CD4-positive, alpha-beta T cell treated with Interleukin-21 for 1 hour (primary cell): ENCODE measurements at places on chromosomes 5 and 9.

GRCh38 chr9:128921881-128922763, 1.3 kb downstream of the PHYHD1 start:
- no peak for DNase-seq

DNA sequence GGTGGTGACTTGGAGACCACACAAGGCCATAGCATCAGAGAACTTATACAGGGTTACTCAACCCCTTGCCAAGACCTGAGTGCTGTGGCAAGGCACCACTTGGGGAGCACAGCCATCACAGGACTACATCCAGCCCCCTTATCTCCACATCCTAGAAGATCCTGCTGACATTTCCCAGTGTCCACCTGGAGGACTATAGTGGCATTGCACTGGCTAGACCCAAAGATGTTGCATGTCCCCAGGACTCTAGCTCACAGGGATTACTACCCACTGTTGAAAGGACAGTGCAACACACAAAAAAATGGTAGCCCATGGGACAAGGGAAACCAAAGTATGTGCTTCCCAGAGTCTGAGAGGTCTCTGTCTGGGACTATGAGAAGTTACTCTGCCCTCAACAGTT, 411.1 kb upstream of the NUDT12 start:
- DNase-seq: no peak

GRCh38 chr9:127422787-127423186, 1.4 kb upstream of the ZNF79 start:
- DNase-seq: no peak

DNA sequence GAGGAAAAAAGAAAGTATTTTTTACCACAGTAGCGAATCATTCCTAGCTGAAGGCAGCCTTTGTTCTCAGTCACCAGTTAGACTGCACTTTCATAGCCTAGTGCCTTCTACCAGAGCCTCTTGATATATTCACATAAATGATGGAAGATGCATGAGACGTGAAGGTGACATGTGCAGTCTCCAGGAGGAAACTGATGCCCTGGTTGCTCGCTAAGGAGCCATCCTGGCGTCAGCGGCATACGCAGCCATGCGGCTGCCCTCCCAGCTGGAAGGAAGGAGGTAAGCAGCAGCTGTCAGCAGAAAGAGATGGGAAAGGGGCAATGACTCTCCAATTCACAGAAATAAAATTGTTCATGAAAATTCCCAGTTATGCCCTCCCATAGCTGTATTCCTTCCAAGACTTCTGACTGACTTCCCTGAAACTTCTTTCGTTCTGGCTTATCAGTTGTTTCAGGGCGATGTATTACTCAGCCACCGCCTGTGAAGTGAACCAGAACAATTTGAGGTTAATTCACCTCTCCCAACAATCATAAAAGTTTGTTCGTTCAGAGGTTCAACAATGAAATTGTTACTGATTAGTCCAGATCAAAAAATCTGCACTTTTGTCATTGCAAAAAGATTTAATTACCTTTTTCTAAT, 331.2 kb downstream of the NR2F1-AS1 start:
- no peak for DNase-seq

GRCh38 chr9:14932231-14932630, 22.0 kb upstream of the FREM1 start:
- no peak for DNase-seq

GRCh38 chr9:14585730-14586473, 107.3 kb downstream of the ZDHHC21 start:
- peak; percentile 7 for DNase-seq

DNA sequence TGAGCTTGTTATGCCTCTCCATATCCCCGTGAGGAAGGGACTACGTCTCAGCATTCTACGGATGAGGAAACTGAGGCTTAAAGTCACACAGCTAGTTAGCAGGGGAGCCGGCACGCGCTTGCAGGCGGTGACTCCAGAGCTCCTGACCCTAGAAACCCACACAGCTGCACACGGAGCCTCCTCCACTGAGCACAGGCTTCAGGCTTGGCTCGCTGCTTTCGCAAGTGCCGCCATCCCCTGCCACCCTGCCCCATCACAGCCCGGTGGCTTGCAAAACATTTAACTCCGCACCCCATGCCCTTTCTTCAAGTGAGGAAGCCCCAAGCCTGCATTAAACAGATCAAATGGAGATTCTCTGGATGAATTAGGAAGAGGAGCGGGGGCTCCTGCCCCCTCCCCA, 138.3 kb downstream of the HSD17B3 start:
- no peak for DNase-seq

DNA sequence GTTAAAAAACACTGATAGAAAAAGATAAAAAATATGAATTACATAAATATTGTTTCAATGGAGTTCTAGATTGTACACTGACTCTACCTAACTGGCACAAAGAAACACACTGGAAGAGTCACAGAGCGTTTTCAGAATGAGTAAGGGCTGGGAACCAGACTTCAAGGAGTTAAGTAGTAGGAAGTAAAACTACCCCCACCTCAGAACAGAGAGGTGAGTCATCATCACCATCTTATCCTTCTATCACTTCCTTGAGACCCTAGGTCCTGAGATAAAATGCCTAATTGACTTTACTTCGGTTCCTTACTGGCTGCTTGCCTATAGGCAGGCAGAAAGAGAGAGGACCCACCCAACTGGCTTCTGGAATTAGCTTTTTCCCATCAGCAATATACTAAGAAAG, 79.7 kb downstream of the ELAVL2 start:
- DNase-seq: no peak

- no peak for DNase-seq
These were observed 30.7 kb upstream of the MYOT start for GRCh38 chr5:137836997-137837396.

- no peak for DNase-seq
These were observed 46.0 kb downstream of the HMCN2 start for GRCh38 chr9:130311408-130312140.

DNA sequence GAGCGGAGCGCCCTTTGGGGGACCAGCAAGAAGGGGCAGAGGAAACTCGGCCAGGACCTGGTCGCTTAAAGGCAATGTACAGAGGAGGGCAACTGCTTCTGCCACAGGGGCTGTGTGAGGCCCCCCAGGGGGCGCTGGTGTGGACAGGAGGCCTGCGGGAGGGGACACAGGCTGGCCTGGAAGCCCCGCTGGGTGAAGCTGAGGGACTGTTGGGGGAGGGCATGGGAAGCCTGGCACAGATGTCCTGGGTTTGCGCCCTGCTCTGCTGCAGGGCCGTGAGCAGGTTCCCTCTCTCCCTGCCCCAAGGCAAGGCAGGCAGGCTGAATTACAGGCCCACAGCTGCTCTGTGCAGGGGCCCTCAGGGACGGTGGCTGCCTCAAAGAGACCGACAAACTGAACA, 5.4 kb downstream of the MED22 start:
- no peak for DNase-seq

GRCh38 chr9:4921449-4921848, 63.6 kb upstream of the JAK2 start:
- no peak for DNase-seq

- no peak for DNase-seq
These were observed 244.2 kb downstream of the EBF1 start for GRCh38 chr5:158855510-158855909.

- no peak for DNase-seq
These were observed 93.7 kb upstream of the IL6ST start for GRCh38 chr5:56088431-56088949.

GRCh38 chr9:110188991-110189390, 19.0 kb downstream of the C9orf152 start:
- DNase-seq: no peak

- no peak for DNase-seq
These were observed 105.9 kb upstream of the DAP start for GRCh38 chr5:10866913-10867312.

DNA sequence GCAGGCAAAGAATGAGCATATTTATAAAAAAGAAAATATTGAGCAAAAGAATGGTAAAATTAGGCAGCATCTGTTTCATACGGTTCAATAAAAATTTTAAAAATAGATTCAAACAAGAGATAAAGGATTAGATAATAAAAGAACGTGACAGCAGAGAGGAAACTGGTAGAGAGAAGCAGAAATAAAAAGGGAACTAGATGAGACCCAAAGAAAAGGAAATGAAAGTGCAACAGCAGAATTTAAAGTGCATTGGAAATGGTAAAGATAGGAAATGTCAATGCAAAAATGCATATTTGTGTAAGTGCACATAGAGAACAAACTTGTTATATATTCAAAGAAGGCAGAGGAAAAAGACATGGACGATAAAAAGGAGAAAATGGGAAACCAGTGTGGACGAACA, 70.2 kb downstream of the SUSD1 start:
- DNase-seq: no peak

DNA sequence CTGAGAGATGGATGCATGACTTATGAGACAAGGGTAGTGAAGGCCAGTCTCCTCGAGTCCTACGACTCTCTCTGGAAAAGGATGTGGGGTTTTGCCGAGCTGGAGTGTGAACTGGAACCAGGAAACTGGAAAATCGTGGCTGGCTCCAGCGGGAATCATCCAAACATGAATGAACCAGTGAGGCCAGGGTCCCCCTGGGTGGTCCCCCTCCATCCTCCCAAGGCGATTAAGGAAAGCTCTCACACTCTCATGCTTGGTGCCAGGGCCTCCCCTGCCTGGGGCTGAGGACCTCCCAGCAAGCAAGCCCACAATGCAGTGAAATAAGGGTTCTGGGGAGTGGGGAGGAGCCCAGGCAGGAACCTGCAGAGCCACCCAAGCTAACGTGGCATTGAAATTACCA, 9.6 kb upstream of the AMBP start:
- DNase-seq: no peak

DNA sequence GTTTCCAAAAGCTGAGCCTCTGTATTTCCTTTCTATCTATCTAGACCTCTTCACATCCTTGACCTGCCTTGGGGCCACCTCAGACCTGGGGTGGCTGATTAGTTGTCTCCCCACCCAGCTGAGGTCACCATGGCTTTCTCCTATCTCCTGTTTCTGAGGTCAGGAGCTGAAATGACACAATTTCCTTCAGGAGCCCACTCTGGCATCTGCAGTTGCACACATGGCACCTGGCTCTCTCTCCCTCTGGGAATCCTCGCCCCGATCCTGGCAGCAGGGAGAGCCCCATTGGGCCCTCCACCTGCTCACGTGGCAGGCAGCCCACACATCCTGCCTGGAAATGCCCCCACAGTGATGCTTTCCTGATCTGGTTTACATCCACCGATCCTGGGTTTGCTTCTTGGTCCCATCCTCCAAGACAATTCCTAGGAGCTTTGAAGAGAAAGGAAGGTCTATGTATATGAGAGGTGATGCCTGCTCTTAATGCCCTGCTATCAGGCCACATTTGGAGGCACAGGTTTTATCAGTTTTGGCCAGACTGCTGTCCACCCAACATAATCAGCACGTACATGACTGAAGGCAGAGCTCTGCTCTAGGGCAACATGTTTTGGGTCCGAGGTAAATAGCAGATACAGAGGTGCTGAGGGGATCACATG, 53.7 kb downstream of the MARCHF3 start:
- no peak for DNase-seq

DNA sequence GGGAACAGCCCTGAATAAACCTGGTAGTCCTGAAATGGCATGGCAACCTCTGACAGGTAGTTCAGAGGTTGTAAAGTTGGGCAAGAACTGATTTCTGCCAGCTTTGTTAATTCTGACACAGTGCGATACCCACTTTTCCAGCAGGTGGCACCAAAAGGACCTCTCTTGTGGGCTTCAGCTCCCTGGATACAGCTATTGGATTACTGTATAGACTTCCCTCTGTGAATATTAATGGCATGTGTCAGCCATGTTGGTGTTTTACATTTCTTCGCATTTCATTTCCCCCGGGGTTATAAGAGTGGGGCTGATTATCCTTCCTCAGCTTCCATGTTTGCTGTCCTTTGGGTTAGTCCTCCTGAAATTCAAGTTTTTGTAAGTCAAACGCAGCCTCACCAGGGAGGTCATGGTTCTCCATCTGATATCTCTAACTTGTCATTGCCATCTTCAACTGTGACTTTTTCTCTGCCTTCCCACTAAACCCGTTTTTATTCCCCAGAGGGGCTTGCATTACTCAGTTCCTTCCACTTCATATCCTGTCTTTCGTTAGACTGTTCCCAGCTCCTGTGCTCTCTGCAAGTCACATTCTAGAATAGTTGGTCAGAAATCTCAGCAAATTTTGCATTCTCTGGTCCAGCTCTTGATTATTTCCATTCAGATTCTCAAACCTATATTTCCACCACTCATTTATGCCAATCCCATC, 135.6 kb downstream of the LIFR start:
- peak; percentile 20 for DNase-seq

GRCh38 chr5:168836603-168837231, 257.5 kb upstream of the PANK3 start:
- DNase-seq: no peak

DNA sequence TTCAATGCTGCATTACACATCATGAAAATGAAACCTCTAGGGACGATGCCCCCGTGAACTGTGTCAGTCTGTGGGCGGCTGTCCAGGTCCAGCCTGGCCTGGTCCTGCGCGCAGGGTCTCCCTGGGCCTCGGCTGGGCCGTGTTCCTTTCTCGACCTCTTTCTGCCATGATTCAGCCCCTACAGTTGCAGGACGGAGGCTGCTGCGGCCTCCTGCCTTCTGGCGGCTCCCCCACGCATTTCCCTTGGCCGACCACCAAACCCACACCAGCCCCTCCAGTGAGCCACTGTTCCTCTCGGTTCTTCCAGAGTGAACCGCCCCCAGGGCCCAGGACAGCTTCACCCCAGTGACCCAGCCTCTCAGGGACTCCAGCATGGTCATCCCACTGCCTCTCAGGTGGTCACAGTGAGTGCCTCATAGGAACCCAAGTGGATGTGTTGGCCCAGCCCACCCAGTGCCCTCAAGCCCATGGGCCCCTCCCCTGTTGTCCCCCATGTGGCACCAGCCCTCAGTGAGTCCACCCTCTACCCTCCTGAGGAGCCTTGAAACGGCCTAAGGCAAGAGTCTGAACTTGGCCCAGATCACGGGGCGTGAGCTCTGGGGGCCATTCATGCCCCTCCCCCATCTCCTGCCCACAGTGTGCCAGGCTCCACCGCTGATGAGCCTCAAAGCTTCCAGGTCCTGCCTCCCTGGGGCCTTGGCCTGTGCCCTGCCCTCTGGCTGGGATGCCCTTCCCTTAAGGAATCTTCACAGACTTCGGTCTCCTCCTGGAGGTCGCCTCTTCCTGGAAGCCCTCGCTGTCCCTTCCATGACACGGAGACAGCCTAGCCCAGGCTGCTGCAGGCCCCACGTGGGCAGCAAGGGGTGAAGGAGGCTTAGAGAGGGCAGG, 10.0 kb upstream of the CLIC3 start:
- DNase-seq: no peak

GRCh38 chr5:143966280-143966679, 154.3 kb downstream of the HMHB1 start:
- DNase-seq: no peak

GRCh38 chr9:95502248-95502647, 14.5 kb downstream of the PTCH1 start:
- DNase-seq: no peak

DNA sequence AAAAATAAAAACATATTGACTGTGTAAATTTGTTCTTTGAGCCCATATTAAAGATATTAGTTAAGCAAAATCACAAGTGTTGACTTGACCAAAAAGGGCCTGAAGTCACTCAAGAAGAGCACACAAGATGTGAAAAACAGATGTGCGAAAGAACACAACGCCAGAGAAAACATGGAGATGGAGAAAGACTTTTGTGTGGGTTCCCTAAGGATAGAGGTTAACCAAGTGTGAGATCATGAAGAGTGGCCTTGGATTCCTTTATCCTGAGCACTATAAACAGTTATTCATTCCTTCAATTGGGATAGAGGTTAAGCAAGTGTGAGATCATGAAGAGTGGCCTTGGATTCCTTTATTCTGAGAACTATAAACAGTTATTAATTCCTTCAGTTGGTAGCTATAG, 361.8 kb downstream of the CDH18 start:
- no peak for DNase-seq
